ENCODE measurements at places on chromosomes 7 and 10.

- DNase-seq, result no peak
Measured at GRCh38 chr7:46207931-46208634, 287.0 kb upstream of the IGFBP3 start.

DNA sequence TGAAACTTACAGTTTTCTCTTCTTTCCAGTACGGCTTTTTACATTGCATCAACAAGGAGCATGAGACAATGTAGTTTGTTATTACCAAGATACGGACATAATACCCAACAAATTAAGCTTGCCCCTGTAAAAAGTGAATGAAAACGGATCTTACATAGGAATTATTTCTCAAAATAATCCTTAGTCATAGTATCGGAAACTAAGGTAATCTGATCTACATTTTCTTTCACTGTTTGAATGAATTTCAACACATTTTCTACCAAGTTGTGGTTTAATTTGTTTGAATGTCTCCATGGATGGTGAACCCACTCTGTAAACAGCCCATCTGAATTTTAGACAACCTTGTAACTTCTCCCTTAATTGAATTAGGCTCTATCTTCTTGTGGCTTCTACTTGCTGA is 90.5 kb downstream of the INHBA start:
- no peak for DNase-seq

DNA sequence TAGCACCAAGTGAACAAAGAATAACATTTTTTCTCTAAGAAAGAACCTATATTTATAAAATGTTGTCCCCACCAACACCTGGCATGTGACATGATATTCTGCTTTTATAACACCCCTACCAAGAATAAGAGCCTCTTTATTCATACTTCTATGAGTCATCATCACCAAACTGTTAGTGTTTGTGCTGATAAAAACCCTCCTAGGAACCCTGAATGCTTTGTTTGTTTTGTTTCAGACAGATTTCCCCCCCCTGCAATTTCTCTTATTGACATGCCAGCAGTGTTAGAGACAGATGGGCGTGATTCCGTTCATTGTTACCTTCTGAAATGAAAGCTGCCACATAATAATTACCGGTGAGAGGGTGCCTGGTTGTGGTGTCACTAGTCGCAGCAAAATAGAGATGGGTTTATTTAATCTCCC is 651.1 kb downstream of the SORCS1 start:
- DNase-seq, result no peak

GRCh38 chr7:111852081-111852480 is 289.8 kb upstream of the IMMP2L start:
- no peak for DNase-seq

GRCh38 chr10:100709146-100710082 is 36.0 kb upstream of the PAX2 start:
- no peak for DNase-seq

GRCh38 chr7:132872034-132872433 is 209.9 kb downstream of the CHCHD3 start:
- no peak for DNase-seq

GRCh38 chr7:29275493-29275892 is 80.9 kb downstream of the CHN2 start:
- DNase-seq, result no peak

- DNase-seq, result no peak
Measured at GRCh38 chr7:76020031-76020714, 25.8 kb upstream of the TMEM120A start.

Measured in caudate nucleus (tissue), 63 donors.